ENCODE measurements at places on chromosomes 7 and 10. TPM values are rescaled to one million over a fixed set of nuclear protein-coding genes. Genes with fewer than 3 reads are reported as not detected.

SLIT1 gene
- total RNA-seq = 0.26 TPM

PRKCQ gene
- total RNA-seq = 36.0 TPM

PKD2L1 gene
- 0.17 TPM for total RNA-seq

CRHR2 gene
- not detected for total RNA-seq

CCL24 gene
- not detected for total RNA-seq

TEX36 gene
- not detected for total RNA-seq

SPACDR gene
- total RNA-seq = 2.7 TPM

TSPAN15 gene
- total RNA-seq = 1.9 TPM

GDF2 gene
- not detected for total RNA-seq

FAM25G gene
- total RNA-seq = not detected

ZNF746 gene
- 24.8 TPM for total RNA-seq

NKX2-3 gene
- total RNA-seq = not detected

FRMPD2 gene
- total RNA-seq = not detected

PRF1 gene
- 76.5 TPM for total RNA-seq

CUZD1 gene
- total RNA-seq = 3.1 TPM

ASAH2 gene
- 4.6 TPM for total RNA-seq

PNLIPRP2 gene
- total RNA-seq = not detected

LRRN3 gene
- total RNA-seq = 56.5 TPM

CFAP69 gene
- total RNA-seq = not detected

LBX1 gene
- not detected for total RNA-seq

FRA10AC1 gene
- total RNA-seq = 22.5 TPM

MOGAT3 gene
- total RNA-seq = not detected

CALHM3 gene
- not detected for total RNA-seq

CPA2 gene
- total RNA-seq = 0.14 TPM

KNDC1 gene
- 0.21 TPM for total RNA-seq

ADIRF gene
- not detected for total RNA-seq

PLAU gene
- 0.57 TPM for total RNA-seq
